ENCODE measurements at places on chromosomes 2 and 18.
A peak's percentile ranks its signal among the peaks of the same experiment; 100 is the strongest.

- DNase-seq, result peak; percentile 23
Measured at GRCh38 chr2:239819974-239820555, 205.1 kb downstream of the NDUFA10 start.

GRCh38 chr2:158716921-158717320 is 78.2 kb upstream of the DAPL1 start:
- no peak for DNase-seq

DNA sequence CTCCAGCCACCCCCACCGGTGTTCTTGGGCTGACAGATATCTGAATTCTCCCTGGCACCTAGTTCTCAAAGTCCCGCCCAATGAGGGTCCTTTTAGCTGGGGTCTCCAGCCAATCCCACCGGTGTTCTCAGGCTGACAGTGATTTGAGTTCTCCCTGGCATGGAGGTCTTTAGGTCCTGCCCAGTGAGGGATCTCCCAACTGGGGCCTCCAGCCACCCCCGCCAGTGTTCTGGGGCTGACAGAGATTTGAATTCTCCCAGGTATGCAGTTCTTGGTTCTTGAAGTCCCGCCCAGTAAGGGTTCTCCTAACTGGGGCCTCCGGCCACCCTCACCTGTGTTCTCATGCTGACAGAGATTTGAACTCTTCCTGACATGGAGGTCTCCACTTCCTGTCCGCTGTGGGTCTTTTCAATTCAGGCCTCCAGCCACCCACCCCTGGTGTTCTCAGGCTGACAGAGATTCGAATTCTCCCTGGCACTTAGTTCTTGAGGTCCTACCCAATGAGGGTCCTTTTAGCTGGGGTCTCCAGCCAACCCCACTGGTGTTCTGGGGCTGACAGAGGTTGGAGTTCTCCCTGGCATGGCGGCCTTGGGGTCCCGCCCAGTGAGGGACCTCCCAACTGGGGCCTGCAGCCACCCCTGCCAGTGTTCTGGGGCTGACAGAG is 154.6 kb downstream of the ANKRD36 start:
- DNase-seq, result no peak

DNA sequence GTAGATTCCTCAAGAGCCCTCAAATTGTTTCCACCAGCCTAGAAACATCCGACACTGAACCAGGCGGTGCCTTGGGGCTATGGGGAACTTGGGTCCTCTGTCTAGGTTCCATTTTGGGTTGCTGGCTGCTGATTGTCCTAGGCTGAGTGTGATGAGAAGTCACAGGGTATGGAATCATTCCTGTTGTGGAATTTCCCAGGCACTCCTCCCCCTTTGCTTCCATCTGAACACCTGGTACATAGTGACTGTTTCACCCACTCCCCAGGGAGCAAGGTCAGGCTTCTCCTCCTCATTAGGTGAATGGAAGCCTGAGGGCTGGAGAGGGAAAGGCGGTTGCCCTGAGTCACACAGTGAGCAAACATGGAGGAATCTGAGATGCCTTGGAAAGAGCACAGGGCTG is 4.5 kb downstream of the KIF3C start:
- DNase-seq, result no peak

GRCh38 chr2:16727256-16727655 is 61.6 kb upstream of the CYRIA start:
- no peak for DNase-seq

DNA sequence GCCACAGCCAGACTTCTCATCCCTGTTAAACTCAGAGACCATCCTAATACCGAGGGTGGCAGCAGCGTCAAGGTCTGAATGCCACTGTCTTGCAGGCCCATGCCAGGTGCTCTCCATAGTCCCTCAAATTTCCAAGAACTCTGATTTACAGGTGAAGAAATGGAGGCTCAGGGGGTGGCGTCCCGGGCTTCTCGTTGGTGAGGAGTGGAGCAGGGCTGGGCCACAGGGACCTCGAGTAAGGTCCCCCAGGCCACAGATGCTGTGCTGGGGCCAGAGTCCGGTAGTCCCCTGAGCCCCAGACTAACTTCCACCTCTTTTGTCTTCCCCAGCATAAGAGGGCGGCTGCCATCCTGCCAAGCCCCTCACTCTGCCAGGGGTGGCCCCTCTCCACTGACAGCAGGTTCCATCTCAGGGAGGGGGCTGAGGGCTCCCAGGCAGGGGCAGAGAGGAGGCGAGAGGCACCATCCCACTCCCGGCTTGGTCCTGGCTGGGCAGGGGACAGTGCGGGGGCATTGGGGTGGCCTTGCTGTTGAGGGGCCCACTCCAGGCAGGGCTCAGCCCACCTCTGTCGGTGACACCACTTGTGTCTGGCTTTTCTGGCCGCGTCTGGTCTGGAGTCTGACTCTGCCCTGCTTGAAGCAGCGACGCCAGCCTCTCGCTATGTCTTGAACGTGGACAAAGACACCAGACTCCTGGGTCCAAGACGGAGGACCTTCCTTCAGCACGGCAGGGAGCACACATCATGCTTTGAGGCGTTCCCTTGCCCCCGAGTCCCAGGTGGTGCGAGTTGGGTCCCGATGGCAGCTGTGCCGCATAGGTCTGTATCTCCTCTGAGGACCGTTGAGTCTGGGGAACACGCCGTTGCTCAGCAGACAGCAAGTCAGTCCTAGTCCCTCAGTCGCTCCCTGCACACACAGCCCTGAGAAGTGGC is 15.9 kb upstream of the KLHL30 start:
- DNase-seq, result no peak

DNA sequence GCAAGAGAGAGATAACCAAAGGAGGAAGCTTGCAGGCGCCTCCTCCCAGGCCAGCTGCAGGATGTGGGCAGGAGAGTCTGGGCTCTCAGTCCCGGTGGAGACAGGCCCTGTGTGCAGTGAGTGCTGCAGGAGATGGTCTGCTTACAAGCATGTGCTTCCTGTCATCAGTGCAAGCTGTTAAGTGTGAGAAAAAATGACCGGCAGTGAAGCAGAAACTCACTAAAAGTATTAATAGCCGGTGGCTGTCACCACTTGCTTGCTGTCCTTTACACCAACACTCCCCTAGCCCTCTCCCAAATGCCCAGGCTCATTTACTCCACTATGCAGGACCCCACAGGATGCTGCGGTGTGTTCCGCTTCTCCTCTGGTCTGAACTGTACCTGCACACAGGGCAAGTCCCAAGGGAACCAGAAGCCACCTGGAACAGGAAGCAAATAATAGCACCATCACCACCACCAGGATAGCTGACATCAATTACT is 435.6 kb upstream of the HS6ST1 start:
- no peak for DNase-seq

DNA sequence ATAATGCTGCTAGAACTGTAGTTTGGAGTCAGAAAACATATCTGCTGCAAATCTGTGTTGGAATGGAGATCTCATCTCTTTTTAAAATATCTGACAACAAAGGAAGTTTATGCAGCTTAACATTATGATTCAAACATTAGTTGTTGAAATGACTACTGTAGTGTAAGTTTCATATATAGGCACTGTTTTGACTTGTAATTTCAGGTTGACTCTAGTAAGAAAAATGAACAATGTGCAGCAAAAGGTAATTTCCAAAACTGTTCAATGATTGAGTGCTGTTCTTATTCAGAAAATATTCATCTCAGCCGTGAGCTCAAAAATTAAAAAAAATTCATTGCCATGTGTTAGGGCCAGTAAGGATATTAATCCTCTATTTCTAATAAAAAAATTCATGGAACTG is 48.5 kb downstream of the CCDC138 start:
- no peak for DNase-seq

- no peak for DNase-seq
Measured at GRCh38 chr18:5304232-5304631, 8.7 kb upstream of the ZBTB14 start.

- no peak for DNase-seq
Measured at GRCh38 chr2:28080911-28081310, 190.4 kb downstream of the BABAM2 start.

DNA sequence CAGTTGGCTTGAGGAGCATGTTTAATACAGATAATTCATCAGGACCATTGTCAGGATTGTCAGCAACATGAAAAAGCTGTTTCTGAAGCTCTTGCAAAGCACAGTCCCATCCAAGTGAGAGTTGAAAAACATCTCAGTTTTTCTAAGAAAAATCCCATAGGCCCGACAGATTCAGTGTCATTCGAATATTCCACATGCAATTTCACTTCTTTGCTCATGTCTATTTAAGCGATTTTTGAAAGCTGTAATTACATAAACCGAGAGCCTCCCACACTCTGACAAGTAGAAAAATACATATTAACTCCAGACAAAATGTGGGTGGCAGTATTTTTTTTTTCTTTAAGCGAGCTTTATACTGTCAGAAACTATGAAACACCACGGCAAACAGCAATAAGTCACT is 134.7 kb upstream of the GALNT5 start:
- DNase-seq, result no peak

DNA sequence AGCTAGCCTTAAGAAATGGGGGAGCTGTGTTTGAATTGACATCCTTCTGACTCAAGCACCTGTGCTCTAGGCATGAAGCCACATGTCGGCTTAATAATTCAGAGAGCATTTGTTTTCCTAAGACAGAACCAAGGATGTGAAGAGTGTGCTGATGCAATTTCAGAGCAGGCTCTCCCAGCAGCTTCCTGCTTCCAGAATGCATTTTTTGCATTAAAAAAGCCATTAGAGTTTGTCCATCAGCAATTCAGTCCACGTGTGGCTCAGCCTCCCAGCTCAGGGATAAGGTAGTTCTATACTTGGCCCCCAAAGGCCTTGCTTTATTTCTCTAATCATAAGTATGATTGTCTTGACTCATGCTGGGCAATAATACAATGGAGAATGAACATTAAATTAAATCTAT is 37.7 kb downstream of the DOCK10 start:
- DNase-seq, result no peak

GRCh38 chr2:216299588-216299987 is 72.7 kb downstream of the MARCHF4 start:
- no peak for DNase-seq

GRCh38 chr2:191250400-191250799 is 5.2 kb downstream of the MYO1B start:
- no peak for DNase-seq

DNA sequence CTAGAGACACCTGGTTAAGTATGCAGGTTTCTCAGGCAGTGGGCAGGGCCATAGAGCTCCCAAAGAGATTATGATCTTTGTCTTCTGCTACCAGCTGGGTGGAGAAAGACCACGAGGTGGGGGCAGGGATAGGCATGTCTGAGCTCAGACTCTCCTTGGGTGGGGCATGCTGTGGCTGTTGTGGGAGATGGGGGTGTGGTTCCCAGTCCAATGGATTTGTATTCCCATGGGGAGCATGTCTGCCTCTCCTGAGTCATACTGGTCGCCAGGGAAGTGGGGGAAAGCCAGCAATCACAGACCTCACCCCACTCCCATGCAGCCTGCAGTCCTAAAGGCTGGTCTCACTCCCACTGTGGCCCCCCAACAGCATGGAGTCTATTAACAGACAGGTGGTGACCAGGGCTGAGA is 31.4 kb upstream of the RHOB start:
- DNase-seq, result no peak

GRCh38 chr2:127661072-127661649 is 14.2 kb downstream of the LIMS2 start:
- DNase-seq, result no peak

- DNase-seq, result no peak
Measured at GRCh38 chr2:127084611-127085316, 22.2 kb downstream of the BIN1 start.

GRCh38 chr2:111671426-111672150 is 212.4 kb downstream of the ANAPC1 start:
- DNase-seq, result no peak

DNA sequence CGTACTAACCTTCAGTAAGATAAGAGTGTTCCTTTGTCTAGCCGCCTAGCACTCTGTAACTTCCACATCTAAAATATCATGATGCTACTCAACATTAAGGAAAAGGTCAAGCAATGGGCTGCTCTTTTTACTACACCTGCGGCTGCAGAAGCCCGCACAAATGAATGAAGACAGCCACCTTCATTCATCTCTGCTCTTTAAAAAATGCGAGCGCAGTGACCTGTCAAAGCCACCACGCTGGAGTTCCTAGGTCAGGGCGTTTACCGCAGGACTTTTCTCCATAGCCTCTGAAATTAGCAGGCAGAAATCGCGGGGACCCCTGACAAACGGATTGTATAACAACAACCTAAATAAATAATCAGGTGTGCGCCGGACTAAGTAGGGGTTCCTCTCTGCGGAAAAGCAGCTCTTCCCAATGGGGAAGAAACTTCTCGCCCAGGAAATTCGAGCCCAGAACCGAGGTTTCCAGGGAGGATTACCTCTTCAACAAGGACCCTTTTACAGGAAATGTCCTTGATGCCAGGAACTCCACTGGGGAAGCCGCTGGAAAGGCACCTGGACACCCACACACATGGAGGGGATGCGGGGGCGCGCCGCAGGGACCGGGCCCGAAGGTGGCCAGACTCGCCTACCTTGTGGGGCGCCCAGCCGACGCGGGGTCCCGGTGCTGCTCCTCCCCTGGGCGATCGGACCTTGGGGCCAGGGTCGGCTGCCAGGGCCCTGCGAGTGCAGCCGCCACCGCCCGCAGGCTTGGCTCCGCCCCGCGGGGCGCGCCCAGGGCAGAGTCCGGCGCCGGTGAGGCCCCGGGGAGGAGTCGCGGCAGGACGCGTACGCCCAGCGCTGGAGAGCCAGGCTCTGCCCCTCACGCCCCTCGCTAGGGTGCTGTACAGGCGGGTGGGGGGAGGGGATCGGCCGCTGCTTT is at the start of gene CCDC68:
TSS of gene CCDC68 (minus strand) at position 758 of the 922 bp plus-strand sequence. CDS start 16,670 bp downstream, outside the sequence.
- no peak for DNase-seq

- DNase-seq, result no peak
Measured at GRCh38 chr2:51995293-51995692, 963.4 kb upstream of the NRXN1 start.

DNA sequence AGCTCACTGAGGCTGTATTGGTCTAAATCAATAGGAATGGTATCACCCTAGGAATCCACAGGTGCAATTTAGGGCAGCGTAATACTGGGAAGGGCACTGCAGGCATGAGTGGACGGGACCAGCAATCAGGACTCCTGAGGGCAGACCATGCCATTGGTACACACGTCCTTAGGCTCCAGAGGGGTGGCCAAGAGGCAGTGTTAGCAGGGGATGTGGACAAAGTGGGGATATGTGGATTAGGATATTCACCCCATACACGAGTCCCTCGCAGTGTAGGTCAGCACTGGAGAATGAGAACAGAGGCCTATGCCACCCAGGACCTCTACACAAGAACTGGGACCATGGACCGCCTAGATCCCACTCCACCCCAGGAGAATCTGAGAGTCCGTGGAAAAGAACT is 389.8 kb downstream of the BCL11A start:
- no peak for DNase-seq

GRCh38 chr2:196591621-196592022 is 47.9 kb upstream of the CCDC150 start:
- no peak for DNase-seq

- no peak for DNase-seq
Measured at GRCh38 chr2:5387406-5387805, 304.8 kb upstream of the SOX11 start.

DNA sequence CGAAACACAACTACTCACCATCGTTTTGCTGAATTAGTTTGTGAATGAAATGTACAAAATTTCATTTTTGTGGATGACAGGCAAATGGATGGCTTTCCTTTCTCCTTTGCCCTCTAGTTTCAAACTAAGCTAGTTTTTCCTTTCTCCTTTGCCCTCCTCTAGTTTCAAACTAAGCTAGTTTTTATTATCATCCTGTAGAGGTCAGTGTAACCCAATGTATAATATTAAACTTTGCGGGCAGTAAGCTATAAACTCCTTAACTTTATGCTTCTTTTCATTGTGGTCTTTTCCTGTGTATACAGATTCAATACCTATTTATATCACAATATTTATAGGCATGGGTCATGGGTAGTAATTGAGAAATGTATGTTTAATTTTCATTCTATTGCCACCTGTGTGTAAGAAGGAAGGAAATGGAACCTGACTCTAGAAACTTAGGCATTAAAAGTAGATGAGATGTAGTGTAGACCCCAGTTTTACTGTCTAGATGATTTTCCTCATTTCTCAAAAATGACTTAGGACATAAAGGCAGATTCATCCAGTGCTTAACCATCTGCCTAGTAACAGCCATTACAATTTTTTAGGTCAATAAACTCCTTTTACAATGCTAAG is 58.1 kb downstream of the MAP3K19 start:
- no peak for DNase-seq
